Esophagus muscularis mucosa (tissue), 4 donors: ENCODE measurements at places on chromosomes 3 and 15.

DNA sequence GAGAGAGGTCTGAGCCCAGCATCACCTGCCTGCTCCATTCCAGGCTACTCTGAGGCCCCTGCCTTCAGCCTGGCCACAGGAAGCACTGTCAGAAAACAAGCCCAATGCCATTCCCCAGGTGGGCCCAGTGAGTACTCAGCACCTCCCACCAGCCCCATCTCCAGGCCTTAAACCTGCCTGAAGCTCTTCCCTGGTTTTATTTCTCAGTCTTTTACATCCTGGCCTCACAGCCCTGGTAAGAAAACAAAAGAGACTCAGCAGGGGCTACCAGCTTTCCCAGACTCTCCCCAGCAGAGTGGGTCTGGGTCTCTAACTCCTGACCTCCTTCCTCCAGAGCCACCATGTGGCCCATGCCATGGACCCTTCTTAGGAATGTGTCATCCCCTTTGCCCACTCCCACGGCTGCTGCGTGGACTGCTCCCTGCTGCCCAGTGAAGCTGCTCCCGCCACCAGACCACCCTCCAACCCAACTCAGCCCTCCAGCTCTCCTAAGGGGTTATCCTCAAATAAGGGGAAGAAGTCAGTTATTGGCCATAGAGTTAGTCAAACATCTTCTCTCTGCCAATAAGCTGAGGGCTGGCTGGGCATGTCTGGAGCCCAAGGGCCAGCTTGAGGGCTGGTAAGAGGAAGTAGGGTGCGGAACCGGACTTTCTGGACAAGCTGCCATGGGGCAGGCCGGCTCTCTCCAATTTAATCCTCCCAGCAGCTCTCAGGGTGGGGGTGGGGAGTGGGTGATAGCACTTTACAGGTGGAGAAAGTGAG, 116.7 kb upstream of the LINGO1 start:
- DNase-seq: no peak

GRCh38 chr3:178436773-178437172, 99.5 kb upstream of the KCNMB2 start:
- no peak for DNase-seq

GRCh38 chr15:60264566-60264965, 133.2 kb downstream of the ANXA2 start:
- DNase-seq: no peak

GRCh38 chr3:193884652-193885051, 251.3 kb upstream of the HES1 start:
- no peak for DNase-seq

DNA sequence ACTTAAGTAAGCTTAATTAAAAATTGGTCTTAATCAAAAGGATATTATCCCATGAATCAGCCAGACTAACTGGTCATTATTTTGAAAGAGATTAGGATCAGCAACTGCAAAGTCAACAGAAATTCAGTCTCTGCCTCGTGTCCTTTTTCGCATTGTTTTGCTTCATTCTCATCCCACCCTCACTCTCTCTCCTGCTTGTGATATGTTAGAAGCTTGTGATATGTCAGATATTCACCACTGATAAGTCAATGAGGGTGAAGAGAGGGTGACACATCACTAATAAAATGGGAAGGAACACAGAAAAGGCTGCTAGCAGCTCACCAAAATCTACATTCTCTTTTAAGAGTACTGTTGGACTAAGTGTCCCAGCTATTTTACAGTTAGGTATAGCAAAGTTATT, 146.1 kb downstream of the SUCNR1 start:
- DNase-seq: no peak

- DNase-seq: no peak
These were observed 984 bp upstream of the RPP25 start for GRCh38 chr15:74957476-74958035.

GRCh38 chr3:108501535-108501934, 8.9 kb downstream of the MYH15 start:
- no peak for DNase-seq
